ENCODE measurements at places on chromosomes 2 and 18. TPM values are rescaled to one million over a fixed set of nuclear protein-coding genes. Genes with fewer than 3 reads are reported as not detected.

GRCh38 chr2:235149240-235149659 is 197.4 kb downstream of the SH3BP4 start:
- DNase-seq = no peak
- no peaks in the 10 kb centered on the region for H3K36me3 ChIP-seq
- no peak overlapping the region for H3K4me3 ChIP-seq
- no peaks in the 10 kb centered on the region for H3K27me3 ChIP-seq
- H3K4me1 ChIP-seq = no peaks in the 10 kb centered on the region
- H3K27ac ChIP-seq = no peak overlapping the region

DNA sequence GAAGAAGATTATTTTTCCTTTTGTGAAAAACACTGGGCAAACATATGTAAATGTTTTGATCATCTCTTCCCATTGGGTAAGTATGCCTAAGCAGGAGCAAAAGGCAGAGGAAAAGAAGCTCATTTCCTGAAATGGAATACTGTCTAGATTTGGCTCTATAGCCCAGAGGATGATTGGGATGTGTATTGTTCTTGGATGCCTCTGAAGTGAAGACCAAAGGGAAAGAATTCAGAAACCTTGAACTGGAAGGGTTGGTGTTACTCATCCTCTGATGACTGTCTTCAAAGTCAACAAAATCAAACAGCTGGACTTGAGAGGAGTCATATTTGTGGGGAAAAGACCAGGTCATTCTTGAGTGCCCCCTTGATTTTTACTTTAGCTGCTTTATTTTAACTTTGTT is 112.6 kb upstream of the NT5C1B start:
- no peak overlapping the region for H3K4me3 ChIP-seq
- no peak for DNase-seq
- H3K27me3 ChIP-seq = no peaks in the 10 kb centered on the region
- H3K4me1 ChIP-seq = no peaks in the 10 kb centered on the region
- no peaks in the 10 kb centered on the region for H3K36me3 ChIP-seq

DNA sequence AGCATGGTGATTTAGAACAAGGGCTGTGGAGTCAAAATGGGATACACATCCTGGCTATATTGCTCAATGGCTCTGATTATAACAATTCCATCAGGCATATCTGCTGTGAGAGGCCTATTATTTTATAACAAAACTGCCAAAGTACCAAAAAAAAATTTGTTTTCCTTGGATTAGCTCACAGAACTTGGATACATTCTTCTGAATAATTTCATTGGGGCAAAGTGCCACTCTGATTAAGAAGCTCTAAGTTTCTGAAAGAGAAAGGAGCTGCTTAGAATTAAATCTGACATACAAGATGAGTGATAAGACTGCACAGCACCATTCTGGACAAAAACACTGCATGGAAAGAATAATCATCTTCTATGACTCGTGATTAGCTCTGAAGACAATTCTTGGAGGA is 85.7 kb downstream of the SMC6 start:
- no peaks in the 10 kb centered on the region for H3K27me3 ChIP-seq
- no peak overlapping the region for H3K27ac ChIP-seq
- H3K4me3 ChIP-seq = no peak overlapping the region

- H3K27ac ChIP-seq = no peak overlapping the region
- no peaks in the 10 kb centered on the region for H3K36me3 ChIP-seq
- H3K4me3 ChIP-seq = no peak overlapping the region
- H3K4me1 ChIP-seq = peaks cover 9% of the 10 kb centered on the region
These were observed 9.3 kb upstream of the ESPNL start for GRCh38 chr2:238090887-238091286.

GDF7 gene
- 14.8 TPM for total RNA-seq

GRCh38 chr2:112985090-112985489 is 7.3 kb downstream of the IL36G start:
- no peaks in the 10 kb centered on the region for H3K4me1 ChIP-seq
- no peak overlapping the region for H3K27ac ChIP-seq
- DNase-seq = no peak
- no peaks in the 10 kb centered on the region for H3K36me3 ChIP-seq

DLX1 gene
- not detected for total RNA-seq

- no peaks in the 10 kb centered on the region for H3K27me3 ChIP-seq
- H3K4me1 ChIP-seq = no peaks in the 10 kb centered on the region
These were observed 15.1 kb upstream of the MBOAT2 start for GRCh38 chr2:9018534-9018933.

TRAPPC12 gene
- total RNA-seq = 154 TPM

CABLES1 gene
- 73.1 TPM for total RNA-seq

- no peak overlapping the region for H3K4me3 ChIP-seq
- peaks cover 68% of the 10 kb centered on the region for H3K27me3 ChIP-seq
- H3K36me3 ChIP-seq = no peaks in the 10 kb centered on the region
- H3K4me1 ChIP-seq = peaks cover 23% of the 10 kb centered on the region
These were observed 193.7 kb upstream of the ID2 start for GRCh38 chr2:8488001-8488738.

DNA sequence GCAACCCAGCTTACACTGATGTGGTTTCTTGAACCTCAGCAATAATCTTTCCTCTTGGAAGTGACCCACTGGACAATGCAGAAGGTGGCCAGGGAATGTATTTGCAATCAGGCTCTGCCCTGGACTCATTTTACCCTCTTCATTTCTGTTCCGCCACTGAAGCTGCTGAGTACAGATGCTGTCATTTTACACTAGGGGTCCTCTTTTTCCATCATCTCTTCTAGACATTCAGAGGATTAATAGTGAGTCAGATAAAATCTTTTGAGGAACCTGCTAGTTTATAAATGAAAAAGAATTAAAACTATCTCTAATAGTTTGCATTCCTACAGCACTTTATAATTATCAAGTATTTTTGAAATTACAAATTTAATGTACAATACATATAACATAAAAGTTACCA is 87.9 kb upstream of the PNPT1 start:
- H3K36me3 ChIP-seq = no peaks in the 10 kb centered on the region
- H3K4me1 ChIP-seq = no peaks in the 10 kb centered on the region
- DNase-seq = no peak

- peaks cover 40% of the 10 kb centered on the region for H3K4me1 ChIP-seq
- no peak overlapping the region for H3K27ac ChIP-seq
- no peak for DNase-seq
These were observed 183.0 kb upstream of the HS6ST1 start for GRCh38 chr2:128501700-128502099.

GRCh38 chr18:12327510-12328178 is 19.6 kb downstream of the TUBB6 start:
- H3K27ac ChIP-seq = no peak overlapping the region
- DNase-seq = peak; percentile 65
- no peaks in the 10 kb centered on the region for H3K27me3 ChIP-seq
- H3K4me1 ChIP-seq = peaks cover 7% of the 10 kb centered on the region

LRPPRC gene
- total RNA-seq = 75.6 TPM

DNA sequence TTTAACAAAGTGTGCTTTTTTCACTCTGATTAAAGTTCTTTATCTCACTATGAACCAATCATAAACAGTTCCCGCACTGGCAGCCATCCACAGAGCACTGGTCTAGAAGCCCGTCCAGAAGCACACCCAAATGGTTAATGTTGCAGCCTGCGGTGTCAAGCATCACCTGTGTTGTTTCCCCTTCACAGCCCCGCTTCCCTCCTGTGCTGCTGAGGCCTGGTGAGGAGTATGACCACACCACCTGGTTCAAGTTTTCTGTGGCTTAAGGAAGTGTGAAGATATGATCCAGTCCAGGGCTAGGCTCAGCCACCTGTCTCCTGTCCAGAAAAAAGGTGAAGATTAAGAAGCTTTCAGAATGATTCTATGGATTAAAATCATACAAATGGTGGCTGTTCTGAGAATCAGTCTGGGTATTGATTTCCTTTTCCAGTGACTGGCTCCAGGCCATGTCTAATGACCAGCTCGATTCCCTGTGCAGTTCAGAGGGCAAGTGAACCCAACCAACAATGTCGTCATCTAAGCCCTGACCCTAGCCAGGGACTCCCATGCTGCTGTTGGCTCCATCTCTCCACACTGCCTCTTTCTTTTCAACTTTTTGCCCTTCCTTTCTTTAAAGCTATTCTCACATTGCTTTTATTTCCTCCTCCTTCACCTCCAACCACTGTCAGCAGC is 17.7 kb downstream of the SRSF7 start:
- H3K36me3 ChIP-seq = peaks cover 47% of the 10 kb centered on the region
- H3K4me3 ChIP-seq = no peak overlapping the region
- H3K27me3 ChIP-seq = no peaks in the 10 kb centered on the region

CABYR gene
- 2.0 TPM for total RNA-seq

CCDC121 gene
- 1.3 TPM for total RNA-seq

ANKRD44 gene
- 457 TPM for total RNA-seq

GRCh38 chr18:48504819-48505218 is 34.0 kb upstream of the CTIF start:
- H3K36me3 ChIP-seq = no peaks in the 10 kb centered on the region
- no peaks in the 10 kb centered on the region for H3K4me1 ChIP-seq
- peaks cover 7% of the 10 kb centered on the region for H3K27me3 ChIP-seq
- DNase-seq = no peak

- no peaks in the 10 kb centered on the region for H3K4me1 ChIP-seq
- DNase-seq = no peak
- H3K27ac ChIP-seq = no peak overlapping the region
- no peak overlapping the region for H3K4me3 ChIP-seq
- H3K27me3 ChIP-seq = no peaks in the 10 kb centered on the region
- H3K36me3 ChIP-seq = no peaks in the 10 kb centered on the region
These were observed 195.7 kb downstream of the DOK6 start for GRCh38 chr18:69596345-69596744.

DNA sequence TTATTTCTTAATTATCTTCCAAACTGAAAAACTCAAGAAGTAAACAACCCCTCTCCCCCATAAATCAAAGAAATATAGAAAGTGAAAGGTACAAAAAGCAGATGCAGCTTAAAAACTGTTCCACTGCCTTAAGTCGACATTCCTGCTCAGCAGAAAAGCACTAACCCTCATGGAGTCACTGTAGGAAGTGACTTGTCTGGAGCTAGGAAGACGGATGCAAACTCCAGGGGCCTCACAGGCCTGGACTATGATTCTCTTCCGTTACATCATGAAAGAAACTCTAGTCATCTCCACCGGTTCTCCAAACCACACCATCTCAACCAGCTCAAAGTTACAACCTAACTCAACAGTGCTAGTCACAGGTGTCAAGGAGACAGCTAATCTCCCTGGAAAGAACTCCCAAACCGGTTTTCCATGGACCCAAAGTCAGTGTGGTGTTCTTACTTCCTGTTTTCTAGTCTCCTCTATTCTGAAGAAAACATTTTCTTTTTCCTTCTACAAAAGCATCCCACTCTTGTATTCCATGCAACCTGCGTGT is 128.4 kb downstream of the PIEZO2 start:
- no peak overlapping the region for H3K4me3 ChIP-seq
- H3K27me3 ChIP-seq = no peaks in the 10 kb centered on the region
- H3K36me3 ChIP-seq = no peaks in the 10 kb centered on the region

DNA sequence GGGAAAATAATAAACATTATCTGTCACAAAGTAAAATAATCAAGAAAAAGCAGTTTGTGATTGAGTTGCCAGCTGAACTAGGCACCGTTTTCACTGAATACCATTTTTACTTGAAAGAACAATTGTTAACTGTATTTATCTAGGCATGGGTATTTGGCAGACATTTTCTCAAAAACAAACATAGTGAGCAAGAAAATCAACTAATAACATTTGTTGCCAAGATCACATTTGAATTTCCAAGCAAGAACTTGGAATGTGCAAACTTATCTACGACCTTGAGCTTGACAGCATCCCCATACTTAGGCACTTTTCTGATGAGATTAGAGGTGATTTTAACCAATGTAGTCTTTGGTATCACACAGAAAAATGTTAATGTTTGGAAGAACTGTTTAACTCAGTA is 16.7 kb downstream of the SS18 start:
- no peak for DNase-seq
- no peaks in the 10 kb centered on the region for H3K27me3 ChIP-seq
- no peak overlapping the region for H3K4me3 ChIP-seq
- H3K36me3 ChIP-seq = peaks cover 57% of the 10 kb centered on the region
- H3K27ac ChIP-seq = no peak overlapping the region

GRCh38 chr2:8539743-8540551 is 141.9 kb upstream of the ID2 start:
- no peak overlapping the region for H3K27ac ChIP-seq
- DNase-seq = no peak
- H3K4me3 ChIP-seq = no peak overlapping the region
- peaks cover 65% of the 10 kb centered on the region for H3K4me1 ChIP-seq
- peaks cover 7% of the 10 kb centered on the region for H3K27me3 ChIP-seq
- no peaks in the 10 kb centered on the region for H3K36me3 ChIP-seq

GALR1 gene
- total RNA-seq = not detected

- DNase-seq = no peak
- H3K4me1 ChIP-seq = no peaks in the 10 kb centered on the region
- no peaks in the 10 kb centered on the region for H3K27me3 ChIP-seq
- H3K4me3 ChIP-seq = no peak overlapping the region
- H3K27ac ChIP-seq = no peak overlapping the region
- H3K36me3 ChIP-seq = no peaks in the 10 kb centered on the region
These were observed 129.8 kb downstream of the HNMT start for GRCh38 chr2:138094031-138094430.

GRCh38 chr2:99715956-99716355 is 226.1 kb upstream of the REV1 start:
- no peak overlapping the region for H3K27ac ChIP-seq
- no peaks in the 10 kb centered on the region for H3K4me1 ChIP-seq
- peaks cover 49% of the 10 kb centered on the region for H3K36me3 ChIP-seq
- no peak for DNase-seq
- H3K27me3 ChIP-seq = no peaks in the 10 kb centered on the region

GRCh38 chr2:54579682-54580620 is 123.8 kb downstream of the SPTBN1 start:
- H3K4me1 ChIP-seq = peaks cover 91% of the 10 kb centered on the region
- no peaks in the 10 kb centered on the region for H3K27me3 ChIP-seq
- H3K27ac ChIP-seq = peak overlapping the region; percentile 85
- no peaks in the 10 kb centered on the region for H3K36me3 ChIP-seq
- H3K4me3 ChIP-seq = no peak overlapping the region

- no peaks in the 10 kb centered on the region for H3K27me3 ChIP-seq
- peaks cover 51% of the 10 kb centered on the region for H3K4me1 ChIP-seq
- no peak for DNase-seq
- no peak overlapping the region for H3K27ac ChIP-seq
These were observed 188.7 kb upstream of the APCDD1 start for GRCh38 chr18:10265560-10266333.

DNA sequence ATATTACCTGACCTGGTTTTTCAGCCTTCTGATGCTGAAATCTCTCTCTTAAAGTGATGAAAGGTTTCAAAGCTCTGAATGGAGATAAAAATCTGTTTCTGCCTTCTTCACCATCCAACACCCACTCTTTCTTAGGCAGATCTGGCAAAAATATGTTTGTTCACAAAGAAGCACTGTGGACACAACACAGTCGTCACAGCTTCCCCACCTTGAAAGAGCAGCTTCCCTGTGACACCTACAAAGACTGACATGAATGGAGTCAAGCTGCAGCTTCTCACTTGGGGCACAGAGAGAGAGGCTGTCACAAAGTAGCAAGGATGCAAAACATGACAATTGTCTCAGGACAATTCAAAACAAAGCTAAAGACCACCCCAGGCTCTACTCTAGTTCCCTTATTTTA is 86.5 kb downstream of the ICOS start:
- H3K4me1 ChIP-seq = peaks cover 2% of the 10 kb centered on the region
- H3K4me3 ChIP-seq = no peak overlapping the region
- H3K27ac ChIP-seq = no peak overlapping the region
- no peaks in the 10 kb centered on the region for H3K36me3 ChIP-seq
- no peaks in the 10 kb centered on the region for H3K27me3 ChIP-seq
- DNase-seq = no peak

GRCh38 chr2:98743835-98744234 is 12.9 kb upstream of the MGAT4A start:
- no peak overlapping the region for H3K4me3 ChIP-seq
- H3K4me1 ChIP-seq = peaks cover 13% of the 10 kb centered on the region
- no peak overlapping the region for H3K27ac ChIP-seq
- DNase-seq = no peak
- H3K27me3 ChIP-seq = no peaks in the 10 kb centered on the region

POTEC gene
- total RNA-seq = not detected
